ENCODE measurements at places on chromosomes 3 and 15. TPM values are rescaled to one million over a fixed set of nuclear protein-coding genes. Genes with fewer than 3 reads are reported as not detected.
A peak's percentile ranks its signal among the peaks of the same experiment; 100 is the strongest.

Gene FETUB
- total RNA-seq = not detected

Gene NEK4
- total RNA-seq = 11.1 TPM

Gene GP9
- total RNA-seq = not detected

GRCh38 chr3:56443372-56443771, 24.9 kb downstream of the ERC2 start:
- no peak for DNase-seq

DNA sequence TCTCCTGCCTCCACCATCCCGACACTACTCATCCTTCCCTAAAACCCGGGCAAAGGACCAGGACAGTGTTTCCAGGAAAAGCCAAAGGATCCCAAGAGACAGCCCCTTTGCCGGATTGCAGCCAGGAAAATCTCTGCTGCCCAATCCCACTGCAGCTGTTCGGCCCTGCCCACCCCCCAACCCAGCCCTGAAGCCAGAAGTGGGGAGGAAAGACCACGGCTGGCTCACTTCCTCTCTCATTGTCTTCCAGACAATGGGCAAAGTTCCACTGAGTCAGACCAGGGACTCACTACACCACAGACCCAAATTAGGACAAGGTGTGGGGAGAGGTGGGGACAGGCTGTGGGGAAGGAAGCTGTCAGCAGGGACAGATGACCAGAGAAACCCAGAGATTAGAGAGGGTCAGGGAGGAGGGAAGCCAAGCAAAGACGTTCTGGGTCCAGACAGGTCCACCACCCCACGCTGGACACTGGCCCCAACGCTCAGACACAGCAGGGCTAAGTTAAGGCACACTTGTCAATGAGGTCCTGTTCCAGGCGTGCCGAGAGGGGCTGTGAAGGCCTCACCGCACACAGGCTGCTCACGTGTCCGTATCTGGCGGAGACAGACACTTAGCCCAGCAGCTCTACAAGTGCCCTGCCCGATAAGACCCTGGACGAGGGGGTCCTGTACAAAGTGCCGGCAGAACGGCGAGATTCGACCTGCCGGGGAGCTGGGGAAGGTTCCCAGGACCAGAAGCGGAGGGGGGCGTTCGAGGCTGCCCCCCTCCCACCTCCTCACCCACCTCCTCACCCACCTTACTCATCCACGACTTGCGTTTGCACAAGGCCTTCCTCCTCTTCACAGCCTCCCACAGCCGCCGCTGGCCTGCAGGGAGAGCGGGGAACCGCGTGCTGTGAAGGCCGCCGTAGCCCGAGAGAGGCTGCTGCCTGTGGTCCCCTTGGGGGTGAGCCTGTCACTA, 21.9 kb downstream of the TNK2 start:
- DNase-seq = peak; percentile 98

DNA sequence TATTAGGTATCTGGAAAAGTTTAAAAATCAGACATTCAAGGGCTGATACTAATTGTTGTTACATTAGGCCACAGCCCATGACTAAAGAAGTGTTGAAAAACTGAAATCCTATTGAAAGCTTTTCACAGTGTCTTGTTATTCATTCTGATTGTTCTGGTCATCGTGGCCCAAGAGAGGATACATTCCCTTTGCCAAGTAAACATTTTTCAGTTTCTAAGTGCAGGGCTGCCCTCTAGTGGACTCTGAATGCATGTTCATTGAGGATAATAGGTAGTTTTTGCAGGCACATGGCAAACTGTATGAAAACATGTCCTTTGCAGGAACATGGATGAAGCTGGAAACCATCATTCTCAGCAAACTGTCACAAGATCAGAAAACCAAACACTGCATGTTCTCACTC, 181.1 kb downstream of the MYRIP start:
- DNase-seq = peak; percentile 39

DNA sequence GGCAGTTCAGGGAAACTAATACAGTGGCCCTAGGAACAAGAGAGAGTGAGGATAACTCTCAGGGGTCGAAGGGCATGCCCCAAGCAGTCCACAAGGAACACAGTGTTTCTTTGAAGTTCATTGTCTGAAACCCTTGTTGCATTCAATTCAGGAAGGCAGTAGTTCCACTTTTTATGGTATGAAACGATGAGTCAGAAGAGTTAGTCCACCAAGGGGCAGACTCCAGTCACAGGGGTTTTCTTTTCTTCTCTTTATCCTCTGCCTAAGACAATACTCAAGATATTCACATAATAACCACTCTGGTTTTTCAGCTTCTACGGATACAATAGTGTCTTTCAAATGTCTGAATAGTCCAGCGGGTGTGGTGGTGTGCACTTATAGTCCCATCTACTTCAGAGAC, 23.7 kb upstream of the TICRR start:
- no peak for DNase-seq

DNA sequence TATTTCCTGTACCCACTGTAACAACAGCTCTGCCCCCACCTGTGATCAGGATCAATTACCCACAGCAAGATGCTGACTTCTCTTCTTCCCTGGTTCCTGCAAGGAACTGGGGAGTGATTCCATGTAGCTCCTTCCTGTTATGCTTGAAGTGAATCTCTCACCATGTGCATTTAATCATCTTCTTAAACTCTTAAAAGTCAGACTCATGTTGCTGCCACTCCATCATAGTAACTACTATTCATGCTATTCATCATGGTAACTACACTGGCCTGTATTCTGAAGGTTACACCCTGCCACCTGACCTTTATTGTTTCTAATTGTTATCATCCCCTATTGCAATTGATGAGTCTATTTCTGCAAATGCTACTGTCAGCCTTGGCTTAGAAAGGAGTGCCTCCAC, 89.5 kb downstream of the SUCNR1 start:
- DNase-seq = no peak

DNA sequence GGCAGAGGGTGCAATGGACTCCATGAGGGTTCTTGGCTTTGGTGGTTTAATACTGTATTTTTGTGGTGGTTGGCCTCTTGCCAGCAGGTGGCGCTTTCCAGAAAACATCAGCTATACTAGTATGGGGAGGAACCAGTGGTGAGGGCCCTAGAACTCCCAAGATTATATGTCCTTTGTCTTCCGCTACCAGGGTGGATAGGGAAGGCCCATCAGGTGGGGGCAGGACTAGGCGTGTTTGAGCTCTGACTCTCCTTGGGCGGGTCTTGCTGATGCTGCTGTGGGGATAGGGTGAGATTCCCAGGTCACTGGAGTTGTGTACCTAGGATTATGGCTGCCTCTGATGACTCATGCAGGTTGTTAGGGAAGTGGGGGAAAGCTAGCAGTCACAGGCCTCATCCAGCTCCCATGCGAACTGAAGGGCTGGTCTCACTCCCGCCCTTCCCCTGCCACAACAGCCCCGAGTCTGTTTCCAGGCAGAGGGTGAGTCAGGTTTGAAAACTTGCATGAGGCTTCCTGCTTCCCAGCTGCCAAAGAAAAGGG, 357.7 kb downstream of the OTOL1 start:
- peak; percentile 17 for DNase-seq

DNA sequence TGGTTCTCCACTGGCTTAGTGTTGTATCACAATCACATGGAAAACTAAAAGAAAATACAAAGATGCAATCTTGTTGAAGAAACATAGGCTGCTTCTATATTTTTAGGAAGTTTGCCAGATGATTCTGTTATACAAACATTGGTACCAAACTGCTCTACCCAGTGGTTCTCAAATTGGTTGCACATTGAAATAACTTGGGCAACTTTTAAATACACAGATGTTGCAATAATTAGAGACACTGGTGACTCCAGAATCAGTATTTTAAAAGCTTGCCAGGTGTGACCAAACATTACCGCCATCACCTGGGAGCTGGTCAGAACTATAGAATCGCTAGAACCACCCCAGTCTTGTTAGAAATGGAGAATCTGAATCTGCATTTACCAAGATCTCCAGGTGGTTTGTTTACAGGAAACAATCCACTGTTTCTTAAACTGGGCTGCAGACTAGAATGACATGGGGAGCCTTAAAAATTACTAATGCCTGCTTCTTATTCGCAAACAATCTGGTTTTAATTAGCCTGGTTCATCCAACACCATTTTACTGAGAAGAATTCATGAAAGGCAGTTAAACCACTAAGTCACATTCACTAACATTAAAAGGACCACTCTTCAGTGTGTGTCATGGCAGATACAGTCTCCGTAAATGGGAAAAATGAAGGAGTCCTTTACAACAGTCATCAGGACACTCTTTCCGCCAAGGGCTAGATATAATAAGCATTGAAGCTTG, 76.5 kb downstream of the ACAP2 start:
- no peak for DNase-seq

GRCh38 chr15:35937380-35937779, 391.4 kb upstream of the DPH6 start:
- DNase-seq = no peak

DNA sequence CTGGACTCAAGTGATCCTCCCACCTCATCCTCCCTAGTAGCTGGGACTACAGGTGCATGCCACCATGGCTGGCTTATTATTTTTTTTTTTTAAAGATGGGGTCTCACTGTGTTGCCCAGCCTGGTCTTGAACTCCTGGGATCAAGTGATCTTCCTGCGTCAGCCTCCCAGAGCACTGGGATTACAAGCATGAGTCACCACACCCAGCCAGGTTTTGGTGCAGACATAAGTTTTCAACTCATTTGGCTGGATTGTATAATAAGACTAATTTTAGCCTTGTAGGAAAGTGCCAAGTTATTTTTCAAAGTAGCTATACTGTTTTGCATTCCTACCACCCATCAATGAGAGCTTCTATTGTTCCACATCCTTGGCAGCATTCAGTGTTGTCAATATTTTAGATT, 32.1 kb downstream of the BUB1B start:
- DNase-seq = peak; percentile 47

- DNase-seq = peak; percentile 57
Measured at GRCh38 chr3:114879059-114880031, 267.7 kb downstream of the ZBTB20 start.

DNA sequence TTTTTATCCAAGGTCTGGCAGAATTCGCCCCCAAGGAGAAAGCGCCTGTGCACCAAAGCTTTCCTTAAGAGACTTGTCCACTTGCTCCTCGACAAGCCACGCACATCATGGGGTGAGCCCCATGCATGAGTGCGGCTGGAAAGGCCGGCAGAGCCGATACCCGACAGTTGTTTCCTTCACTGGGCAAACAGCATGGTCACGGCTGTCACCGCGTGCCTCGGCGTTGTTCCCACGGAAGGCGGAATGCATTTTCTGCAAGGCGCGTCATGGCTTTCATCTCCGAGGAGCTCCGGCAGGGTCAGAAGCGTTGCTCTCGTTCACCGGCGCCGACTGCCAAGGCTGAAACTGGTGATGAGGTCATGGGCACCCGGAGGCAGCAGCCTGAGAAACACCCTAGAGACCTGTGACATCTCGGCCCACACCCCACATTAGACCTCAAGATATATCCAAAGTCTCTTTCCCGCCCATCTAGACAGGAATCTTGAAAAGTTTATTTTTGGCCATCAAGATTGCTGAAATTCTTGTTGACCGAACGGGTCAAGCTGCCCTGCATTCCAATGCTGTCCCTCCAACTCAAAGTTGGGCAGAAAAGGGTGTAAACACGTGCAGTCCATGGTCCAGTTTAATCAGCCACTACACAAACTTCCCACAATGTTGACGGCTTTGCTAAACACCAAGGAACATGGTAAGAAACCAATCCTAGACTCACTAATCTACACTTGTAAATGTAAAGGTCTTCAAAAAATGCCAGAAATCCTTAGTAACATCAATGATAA, 604 bp upstream of the TJP1 start:
- DNase-seq = peak; percentile 85

Data from myocyte (in vitro differentiated cells).